ENCODE measurements at places on chromosomes 6 and 20.
A peak's percentile ranks its signal among the peaks of the same experiment; 100 is the strongest.

DNA sequence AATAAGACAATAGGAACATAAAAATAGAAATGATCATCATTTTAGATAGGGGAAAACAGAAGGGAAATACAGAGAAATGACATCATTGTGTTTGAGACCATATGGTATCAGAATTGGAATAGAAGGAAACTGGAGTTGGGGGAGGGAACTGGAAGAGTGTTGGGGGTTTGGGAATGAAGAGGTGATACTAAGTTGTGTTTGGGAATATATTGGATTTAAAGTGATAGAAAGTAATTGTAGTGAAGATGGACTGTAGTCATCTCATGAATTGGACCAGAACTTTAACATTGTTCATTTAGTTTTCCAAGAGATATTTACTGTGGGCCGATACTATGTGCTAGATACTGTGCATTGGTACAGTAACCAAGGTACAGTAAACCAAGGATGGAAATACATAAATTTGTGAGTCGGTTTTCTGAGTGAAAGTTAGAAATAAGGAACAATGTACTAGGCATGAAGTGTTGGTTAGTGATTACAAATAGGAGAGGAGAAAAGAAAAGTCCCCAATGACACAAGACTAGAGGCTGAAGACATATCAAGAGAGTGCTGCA is 32.3 kb downstream of the KCNQ5 start:
- DNase-seq: no peak

GRCh38 chr20:3563548-3564177 is 92.8 kb downstream of the ATRN start:
- DNase-seq: peak; percentile 56

- DNase-seq: no peak
Observed at GRCh38 chr20:63098195-63098810, 91.5 kb upstream of the BHLHE23 start.

DNA sequence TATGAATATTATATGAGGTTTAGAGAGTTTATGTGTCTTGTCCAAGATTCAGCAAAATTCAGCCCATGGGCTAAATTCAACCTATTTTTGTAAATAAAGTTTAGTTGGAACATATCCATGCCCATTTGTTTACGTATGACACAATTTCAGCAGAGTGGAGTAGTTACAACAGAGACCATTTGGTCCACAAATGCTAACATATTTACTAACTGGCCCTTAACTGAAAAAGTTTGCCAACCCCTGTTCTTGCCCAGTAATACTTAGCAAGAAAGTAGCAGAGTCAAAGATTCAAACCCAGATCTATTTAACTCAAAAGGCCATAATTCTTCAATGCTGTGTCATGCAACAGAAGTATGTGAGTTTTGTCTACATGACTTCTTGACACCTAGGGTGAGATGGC is 561.0 kb downstream of the PTPRT start:
- no peak for DNase-seq

DNA sequence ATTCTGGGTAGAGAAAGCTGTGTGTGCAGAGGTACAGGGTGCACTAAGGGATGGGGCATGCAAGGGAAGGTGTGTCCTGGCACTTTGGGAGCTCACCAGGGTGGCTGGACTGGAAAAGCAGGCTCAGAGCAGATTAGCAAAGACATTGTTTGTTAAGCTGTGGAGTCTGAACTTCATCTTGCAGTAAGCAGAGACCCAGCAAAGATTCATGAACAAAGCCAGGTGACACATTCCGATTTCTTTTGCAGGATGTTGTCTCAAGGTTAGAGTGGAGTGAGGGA is 28.8 kb downstream of the DUSP22 start:
- DNase-seq: no peak

- DNase-seq: no peak
Observed at GRCh38 chr6:9405369-9405768, 970.0 kb upstream of the SLC35B3 start.

- peak; percentile 53 for DNase-seq
Observed at GRCh38 chr6:6811128-6812009, 222.8 kb downstream of the LY86 start.
